Right forelimb (tissue), 1 donor: ENCODE measurements at places on chromosomes 4 and X.
A peak's percentile ranks its signal among the peaks of the same experiment; 100 is the strongest.

DNA sequence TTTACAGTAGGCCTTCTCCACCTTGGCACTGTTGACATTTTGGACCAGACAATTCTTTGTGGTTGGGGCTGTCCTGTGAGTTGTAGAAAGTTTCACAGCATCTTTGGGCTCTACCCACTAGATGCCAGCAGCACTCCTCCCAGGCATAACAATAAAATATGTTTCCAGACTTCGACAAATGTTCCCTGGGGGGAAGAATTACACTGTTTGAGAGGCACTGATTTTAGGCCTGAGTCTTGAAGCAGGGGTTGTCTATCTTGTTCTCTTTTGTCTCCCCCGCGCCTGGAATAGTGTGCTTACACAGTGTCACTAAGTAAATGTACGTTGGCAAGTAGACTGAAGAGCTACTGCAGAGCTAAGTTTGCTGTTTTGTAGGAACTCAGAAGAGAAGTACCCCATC, 254.4 kb upstream of the BOD1L1 start:
- no peak for DNase-seq

- DNase-seq, result no peak
These were observed 52.8 kb upstream of the TEX13A start for GRCh38 chrX:105273326-105273725.

- DNase-seq, result no peak
These were observed 12.8 kb upstream of the CDKN2AIP start for GRCh38 chr4:183431614-183432013.

GRCh38 chrX:12966151-12966550, 8.8 kb upstream of the TMSB4X start:
- DNase-seq, result no peak

GRCh38 chr4:167233685-167234315, 494 bp downstream of the SPOCK3 start:
- DNase-seq, result peak; percentile 62

DNA sequence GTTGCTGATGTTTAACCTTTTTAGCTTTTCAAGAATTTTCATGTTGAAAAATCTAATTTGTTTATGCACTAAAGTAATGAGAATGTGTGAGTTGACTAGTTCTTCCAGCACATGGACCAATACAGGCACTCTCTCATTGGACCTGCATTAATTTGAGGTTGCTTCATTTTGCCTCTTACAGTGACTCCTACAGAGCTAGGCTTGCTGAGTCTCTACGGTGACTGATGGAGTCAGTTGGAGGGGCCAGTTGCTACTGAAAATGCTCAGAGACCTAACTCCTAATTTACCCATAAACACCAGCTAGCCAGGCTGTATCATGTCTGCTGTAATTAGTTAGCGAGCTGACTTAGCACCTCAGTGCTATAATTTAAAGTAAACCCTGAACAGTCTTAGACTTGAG, 10.9 kb downstream of the MTHFD2L start:
- no peak for DNase-seq

GRCh38 chrX:131365766-131366165, 76.7 kb upstream of the IGSF1 start:
- no peak for DNase-seq

- no peak for DNase-seq
These were observed 82.8 kb upstream of the HPF1 start for GRCh38 chr4:169840554-169840953.

DNA sequence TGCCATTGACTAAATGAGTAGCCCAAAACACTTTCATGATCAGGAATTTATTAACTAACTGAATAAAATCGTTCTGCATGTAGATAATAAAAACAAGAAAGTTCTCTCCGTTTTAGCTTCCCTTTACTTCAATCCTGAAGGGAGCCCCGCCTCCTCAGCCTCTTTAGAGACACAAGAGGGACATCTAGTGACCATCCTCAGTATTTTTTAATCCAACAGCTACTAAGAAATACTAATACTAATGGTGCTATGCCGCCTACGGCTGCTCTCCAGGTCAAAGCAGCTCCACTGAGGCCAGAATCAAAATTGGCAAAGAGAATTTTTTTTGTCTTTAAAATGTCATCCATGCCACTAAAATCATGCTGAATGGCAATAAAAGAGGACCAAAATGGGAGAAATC, 3.2 kb upstream of the PCDH19 start:
- DNase-seq, result peak; percentile 46

DNA sequence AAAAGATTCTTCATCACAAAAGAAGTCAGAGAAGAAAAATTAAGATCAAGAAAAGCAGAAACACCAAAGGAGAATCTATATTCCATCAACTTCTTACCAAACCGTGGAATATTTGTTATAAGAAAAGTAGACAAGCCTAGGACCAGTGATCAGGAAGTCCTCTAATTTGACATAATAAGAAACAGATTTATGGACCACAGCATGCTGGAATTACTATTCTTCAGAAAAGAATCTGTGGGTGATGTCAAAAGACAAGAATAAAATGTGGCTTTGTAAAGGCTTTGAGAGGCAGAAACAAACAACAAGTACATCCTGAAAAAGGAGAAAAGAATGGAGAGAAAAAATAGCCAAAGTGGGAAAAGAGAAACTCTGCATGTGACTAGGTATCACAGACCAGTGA, 123.3 kb downstream of the SLC10A7 start:
- DNase-seq, result no peak

GRCh38 chrX:40092808-40093435, 4.8 kb downstream of the BCOR start:
- DNase-seq, result no peak

DNA sequence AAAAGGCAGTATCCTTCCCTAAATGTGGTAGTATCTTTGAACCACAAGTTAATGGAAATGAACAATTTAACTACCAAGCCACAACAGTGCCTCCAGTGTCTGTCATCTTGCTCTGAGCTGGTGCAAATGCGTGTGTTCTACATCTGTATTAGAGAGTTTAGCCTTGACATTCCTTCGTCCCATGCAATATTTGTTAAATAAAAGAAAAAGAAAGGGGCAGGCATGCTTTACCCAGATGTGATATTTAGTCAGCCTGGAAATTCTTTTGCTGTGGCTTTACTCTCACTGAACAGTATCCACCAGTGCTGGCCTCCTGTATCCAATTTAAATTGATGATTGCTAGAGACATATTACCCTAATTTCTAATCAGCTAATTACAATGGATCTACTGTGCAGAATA, 310.5 kb downstream of the CFAP299 start:
- DNase-seq, result no peak

- no peak for DNase-seq
These were observed 48.4 kb downstream of the PTTG2 start for GRCh38 chr4:38008571-38009021.

- no peak for DNase-seq
These were observed 116.4 kb downstream of the TSPAN5 start for GRCh38 chr4:98542011-98542410.

DNA sequence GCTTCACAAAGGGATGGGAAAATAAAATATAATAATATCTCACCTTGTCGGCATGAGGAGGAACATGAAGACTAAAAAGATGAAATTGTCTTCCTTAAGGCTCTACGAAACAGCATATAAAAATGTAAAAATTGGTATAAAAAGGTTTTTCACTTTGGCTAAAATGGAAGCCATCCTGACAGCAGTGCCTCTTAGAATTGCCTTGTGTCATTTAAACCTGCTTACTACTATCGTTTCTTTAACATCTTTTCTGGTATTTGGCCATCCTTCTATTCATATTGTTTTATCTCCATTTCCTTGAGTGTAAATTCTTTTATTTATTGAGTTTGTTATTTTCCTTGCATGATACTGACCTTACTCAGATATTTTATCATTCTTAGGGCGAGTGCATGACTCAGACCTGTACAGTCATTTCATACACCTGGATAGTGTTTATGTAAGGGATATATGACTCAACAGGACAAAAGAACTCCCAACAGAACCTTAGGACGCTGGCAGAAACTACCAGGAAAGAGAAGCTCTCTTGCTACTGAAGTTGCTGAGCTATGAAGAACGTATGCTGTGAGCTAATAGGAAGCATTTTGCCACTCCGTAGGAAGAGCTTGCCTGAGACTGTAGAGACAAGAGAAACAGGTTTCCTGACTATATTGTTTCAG, 5.8 kb upstream of the CDKN2AIP start:
- no peak for DNase-seq

GRCh38 chr4:89009115-89009514, 47.9 kb downstream of the FAM13A start:
- no peak for DNase-seq

DNA sequence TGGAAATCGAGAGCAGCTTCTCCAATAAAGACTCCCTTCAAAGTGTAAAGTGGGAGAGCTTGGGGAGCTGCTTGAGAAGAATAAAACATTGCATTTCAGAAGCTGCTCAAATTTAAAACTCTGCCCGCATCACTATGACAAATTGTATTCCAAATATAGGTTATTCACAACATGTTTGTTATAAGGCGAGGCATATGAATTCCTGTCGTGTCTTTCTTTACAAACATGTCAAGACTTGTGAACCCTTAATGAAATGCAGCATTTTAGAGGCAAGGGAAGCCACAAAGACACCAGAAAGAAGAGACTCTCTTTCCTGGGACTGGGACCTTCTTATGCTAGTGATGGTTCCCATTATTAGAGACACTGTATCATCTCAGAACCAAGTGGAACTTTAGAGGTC, 311.2 kb downstream of the DHX15 start:
- no peak for DNase-seq

GRCh38 chr4:83191026-83191425, 76.5 kb upstream of the PLAC8 start:
- DNase-seq, result no peak

DNA sequence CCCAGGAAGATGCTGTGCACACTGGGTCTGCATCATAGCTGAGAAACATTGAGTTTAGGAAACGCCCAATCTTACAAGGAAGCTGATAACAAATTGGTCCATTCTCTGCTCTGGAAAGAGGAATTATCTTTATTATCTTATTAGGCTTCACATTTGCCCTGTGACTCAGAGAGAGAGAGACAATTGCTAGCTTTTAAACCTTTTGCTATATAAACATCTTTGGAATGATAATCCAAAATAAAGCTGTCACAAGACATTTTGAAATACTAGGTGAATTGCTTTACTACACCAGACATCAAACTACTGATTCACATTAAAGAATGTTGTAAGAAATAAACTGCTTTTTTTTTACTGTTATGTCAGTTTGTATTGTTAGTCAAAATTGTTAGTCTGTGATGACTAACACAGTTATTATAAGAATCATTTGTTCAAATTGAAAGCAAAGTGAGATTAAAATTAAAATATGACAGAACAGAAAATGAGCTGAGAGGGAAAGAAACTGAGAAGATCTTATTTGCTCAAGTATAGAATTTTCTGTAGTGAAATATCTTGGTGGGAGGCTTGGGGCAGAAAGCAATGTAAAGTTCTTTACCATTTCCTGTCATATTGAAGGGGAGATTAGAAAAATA, 765.4 kb upstream of the PCDH10 start:
- no peak for DNase-seq

DNA sequence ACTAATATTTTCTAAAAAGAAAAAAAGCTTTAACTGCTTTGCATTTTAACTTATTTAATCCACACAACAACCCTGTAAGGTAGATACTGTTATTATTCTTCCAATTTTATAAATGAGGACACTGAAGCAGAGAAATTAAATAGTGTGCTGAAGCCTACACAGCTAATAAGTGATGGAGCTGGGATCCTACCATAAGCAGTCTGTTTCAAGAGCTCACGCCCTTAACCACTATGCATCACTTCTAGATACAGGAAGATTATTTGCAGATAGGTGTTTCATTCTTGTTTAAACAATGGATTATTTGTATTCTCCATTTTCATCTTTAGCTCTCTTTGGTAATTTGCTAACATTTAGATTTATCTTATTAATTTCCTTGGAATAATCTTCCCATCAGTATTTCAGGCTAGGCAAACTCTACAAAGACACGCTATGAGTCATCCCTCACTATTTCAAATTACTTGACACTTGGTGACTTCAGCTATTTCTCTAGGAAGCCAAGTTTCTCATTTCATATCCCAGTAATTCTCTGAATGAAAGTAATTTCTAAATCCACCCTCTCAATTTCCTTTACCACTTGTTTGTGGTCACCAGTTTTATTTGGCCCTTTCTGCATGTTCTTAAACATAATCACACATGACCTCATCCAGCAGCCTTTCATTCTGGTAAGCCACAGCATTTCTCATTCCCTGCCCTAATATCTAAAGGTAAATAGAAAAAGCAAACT, 67.3 kb downstream of the ASB9 start:
- DNase-seq, result no peak

DNA sequence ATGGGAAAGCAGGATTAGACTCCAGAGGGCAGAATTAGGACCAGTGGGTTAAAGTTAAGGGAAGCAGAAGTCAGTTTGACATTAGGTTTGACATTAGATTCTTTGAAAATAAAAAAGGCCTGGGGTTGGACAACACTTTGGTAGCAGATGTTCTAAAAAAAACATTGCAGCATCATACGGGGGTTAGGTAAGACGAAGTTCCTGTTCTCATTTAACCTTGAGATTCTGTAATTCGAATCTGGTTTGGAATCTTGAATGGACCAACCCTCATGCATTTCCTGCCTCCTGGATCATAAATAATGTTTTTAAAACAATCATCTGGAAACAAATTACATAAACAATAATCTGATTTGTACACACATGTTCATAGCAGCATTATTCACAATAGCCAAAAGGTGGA, 181.0 kb downstream of the SHROOM3 start:
- DNase-seq, result no peak

- DNase-seq, result no peak
These were observed 90.8 kb downstream of the COL25A1 start for GRCh38 chr4:109211671-109212070.

DNA sequence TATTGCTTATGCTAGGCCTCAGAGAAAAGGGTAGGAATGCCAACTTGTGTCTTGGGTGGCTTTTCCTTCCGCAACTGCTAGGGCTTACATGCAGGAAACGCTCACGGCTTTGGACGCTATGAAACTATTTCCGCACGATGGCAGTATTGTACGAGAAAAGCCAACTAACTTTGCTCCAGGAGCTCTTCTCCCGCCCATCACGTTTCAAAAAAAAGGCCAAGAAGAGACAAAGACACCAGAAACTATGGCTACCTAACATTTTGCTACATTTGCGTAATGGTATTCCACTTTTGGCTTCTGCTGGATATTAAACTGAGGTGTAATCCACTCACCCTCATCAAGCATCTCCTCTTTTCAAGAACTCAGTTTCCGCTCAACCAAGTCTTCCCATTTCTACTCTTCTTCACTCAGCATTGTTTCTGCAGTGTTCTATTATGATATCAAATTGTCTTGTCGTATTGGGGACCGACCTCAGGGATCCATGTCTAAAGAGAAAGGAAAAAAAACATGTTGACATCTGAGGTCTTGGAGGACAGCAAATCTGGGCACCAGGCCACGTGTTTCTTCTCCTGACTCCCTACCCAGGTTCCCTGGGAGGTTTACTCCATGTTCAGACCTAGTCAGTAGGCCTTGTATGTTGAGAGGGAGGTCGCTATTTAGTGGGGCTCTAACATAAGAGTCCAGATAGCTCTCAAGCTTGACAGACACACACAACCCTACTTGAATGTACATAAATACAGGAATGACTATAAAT, 239.4 kb upstream of the STK26 start:
- no peak for DNase-seq
